ENCODE measurements at places on chromosomes 7 and 10.

GRCh38 chr10:26626066-26626465, 71.4 kb upstream of the PDSS1 start:
- no peak for DNase-seq

DNA sequence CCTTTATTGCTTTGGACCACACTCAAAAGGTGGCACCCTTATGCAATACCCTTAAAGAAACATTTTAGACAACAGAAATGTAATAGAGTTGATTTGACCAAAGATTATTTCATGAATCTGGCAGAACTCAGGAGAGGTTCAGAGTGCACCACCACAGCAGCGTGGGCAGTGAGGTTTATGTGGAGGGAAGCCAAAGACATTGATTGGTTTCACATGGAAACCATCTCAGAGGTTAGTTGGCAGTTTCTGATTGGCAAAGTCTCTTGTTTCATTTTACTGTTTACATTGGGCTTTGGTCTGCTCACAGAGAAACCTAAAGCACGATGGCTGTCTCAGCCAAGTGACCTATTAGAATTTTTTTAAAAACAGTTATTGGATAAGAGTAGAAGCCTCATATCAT, 101.3 kb downstream of the SDHAF3 start:
- DNase-seq = no peak

- DNase-seq = no peak
Observed at GRCh38 chr7:17153536-17153935, 144.9 kb upstream of the AHR start.

DNA sequence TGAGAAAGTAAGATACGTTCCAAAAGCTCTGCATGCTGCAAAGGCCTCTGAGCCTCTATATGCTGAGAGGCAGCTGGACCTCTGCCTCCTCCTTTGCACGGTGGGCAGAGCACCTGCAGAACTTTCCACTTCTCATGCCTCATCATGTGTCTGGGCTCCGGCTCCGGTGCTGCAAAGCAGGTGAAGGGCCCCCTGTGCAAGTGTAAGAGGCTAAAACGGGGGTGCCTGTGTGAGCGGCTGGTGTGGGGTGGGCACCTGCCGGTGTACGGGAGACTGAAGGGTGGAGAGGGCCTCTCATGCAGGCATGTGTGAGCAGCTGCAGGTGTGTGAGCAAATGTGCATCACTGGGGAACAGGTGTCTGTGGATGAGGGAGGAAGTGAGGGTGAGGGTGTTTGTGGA, 121.0 kb downstream of the KCNMA1 start:
- no peak for DNase-seq

DNA sequence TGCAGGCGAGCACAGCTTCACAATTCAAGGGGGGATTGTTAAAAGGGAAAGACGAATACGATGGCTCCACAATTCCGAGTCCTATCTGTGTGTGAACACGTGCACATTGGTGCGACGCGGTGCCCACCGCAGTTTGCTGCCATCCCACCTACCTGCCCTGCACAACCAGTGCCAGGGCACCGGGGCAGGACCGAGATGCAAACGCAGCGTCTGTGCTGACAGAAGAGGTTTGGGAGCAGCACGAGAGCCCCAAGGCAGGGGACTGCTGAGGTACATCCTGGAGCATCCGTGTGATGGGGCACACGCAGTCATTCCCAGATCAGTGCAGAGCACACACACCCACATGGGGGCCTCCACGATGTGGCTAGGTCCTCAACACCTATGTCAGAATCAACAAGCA, 221.3 kb downstream of the DNAJB6 start:
- DNase-seq = no peak

GRCh38 chr7:158829021-158829341, 328 bp downstream of the ESYT2 start:
- no peak for DNase-seq

- DNase-seq = no peak
Observed at GRCh38 chr7:139029353-139029752, 6.5 kb downstream of the ZC3HAV1L start.

- no peak for DNase-seq
Observed at GRCh38 chr7:112140600-112140999, 65.6 kb downstream of the DOCK4 start.

GRCh38 chr7:150340875-150341262, 560 bp downstream of the RARRES2 start:
- DNase-seq = no peak

- no peak for DNase-seq
Observed at GRCh38 chr10:130222381-130222780, 86.2 kb downstream of the GLRX3 start.

- DNase-seq = no peak
Observed at GRCh38 chr7:158237672-158238335, 349.8 kb downstream of the PTPRN2 start.

DNA sequence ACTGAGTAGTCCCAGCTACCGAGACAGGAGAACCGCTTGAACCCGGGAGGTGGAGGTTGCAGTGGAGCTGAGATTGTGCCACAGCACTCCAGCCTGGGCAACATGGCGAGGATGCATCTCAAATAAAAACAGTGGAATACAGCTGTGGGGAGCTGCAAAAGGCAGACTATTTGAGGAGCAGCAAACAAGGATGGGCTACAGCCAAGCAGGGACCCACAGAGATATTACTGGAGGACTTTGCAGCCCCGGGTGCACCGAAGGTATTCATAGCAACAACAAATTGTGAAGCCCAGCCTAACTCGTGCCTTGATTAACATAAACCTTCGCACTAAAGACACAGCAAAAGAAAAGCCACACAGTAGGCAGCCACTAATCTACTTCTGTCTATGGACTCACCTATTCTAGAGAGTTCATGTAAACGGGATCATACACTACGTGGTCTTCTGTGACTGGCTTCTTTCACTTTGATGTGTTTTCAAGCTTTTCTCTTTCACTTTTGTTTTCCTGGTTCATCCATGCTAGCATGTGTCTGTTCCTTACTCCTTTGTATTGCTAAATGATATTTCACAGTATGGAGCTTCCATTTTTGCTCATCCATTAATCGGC, 34.0 kb downstream of the PODXL start:
- DNase-seq = no peak

- DNase-seq = no peak
Observed at GRCh38 chr7:18179093-18179492, 151.4 kb upstream of the PRPS1L1 start.

GRCh38 chr10:86393362-86393761, 26.8 kb upstream of the GRID1 start:
- DNase-seq = no peak

DNA sequence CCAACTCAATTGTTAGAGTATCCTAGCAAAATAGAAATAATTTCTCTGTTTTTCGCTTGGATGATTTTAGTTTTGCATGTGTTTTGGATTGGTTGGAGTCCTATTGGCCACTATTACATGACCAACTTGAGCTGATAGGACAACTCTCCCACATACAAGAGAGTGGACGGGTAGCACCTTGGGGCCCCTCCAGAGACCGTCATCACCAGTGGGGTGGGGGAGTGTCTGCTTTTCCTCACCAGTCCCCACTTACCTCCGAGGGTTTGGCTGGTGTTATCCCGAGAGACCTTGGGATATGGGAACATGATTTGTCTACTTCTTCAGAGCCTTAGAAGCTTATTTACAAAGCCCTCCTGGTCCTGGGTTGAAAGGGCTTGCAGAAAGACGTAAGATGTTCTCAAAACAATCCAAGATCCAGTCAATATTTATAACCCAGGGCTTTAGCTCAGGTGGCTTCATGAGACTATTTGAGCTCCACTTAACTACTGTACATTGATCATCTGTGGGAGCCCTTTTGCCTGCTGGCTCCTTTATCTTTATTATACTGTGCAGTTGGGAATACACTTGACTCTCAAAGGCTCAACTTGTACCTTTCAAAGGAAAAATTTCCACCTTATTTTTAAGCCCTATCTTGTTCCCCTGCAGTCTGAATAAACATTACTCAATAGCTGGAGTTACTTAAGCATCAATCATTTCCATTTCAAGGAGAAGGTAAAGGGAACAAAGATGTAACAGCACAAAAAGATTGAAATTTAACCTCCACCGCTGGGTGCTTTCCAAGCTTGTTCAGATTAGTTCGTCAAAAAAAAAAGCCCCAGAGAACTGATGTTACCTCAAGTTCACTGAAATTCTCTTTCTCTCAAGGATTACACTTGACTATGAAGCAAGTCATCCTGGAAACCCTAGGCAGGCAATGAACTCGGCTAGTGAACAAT, 119.7 kb downstream of the WDR11 start:
- DNase-seq = no peak

DNA sequence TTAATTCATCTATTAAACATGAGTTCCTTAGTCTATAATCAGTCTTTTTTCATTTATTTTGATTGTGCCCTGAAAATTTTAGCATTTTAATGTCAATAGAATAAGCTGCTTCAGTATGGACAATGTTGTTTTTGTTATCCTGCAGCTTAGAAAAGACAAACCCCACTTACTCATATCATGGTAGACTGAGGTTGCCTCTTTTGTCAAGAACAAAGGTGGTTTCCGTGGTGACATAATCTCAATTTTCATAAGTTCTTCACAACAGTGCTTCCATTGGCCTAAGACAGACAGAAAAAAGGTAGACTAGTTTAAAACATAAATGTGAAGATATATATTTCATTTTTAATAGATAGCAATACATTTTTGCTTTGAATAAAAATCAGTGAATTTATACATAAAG, 69.1 kb downstream of the RTKN2 start:
- DNase-seq = no peak

DNA sequence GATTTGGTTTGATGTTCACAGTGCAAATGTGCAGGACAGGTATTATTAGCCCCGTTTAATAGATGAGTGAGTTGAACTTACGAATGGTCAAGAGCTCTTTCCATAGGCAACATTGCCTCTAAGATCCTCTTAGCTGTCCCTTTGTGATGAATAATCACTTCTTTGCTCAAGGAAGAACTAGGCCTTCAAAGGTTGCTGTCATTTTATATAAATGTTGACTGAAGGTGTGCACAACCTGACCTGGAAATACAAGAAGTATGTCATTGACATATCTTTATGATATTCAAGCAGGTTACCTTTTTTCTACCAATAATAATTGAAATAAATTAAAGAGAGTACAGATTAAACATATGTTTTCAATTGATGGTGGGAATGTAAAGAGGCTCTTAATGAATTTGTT, 48.5 kb upstream of the GLCCI1 start:
- DNase-seq = no peak

DNA sequence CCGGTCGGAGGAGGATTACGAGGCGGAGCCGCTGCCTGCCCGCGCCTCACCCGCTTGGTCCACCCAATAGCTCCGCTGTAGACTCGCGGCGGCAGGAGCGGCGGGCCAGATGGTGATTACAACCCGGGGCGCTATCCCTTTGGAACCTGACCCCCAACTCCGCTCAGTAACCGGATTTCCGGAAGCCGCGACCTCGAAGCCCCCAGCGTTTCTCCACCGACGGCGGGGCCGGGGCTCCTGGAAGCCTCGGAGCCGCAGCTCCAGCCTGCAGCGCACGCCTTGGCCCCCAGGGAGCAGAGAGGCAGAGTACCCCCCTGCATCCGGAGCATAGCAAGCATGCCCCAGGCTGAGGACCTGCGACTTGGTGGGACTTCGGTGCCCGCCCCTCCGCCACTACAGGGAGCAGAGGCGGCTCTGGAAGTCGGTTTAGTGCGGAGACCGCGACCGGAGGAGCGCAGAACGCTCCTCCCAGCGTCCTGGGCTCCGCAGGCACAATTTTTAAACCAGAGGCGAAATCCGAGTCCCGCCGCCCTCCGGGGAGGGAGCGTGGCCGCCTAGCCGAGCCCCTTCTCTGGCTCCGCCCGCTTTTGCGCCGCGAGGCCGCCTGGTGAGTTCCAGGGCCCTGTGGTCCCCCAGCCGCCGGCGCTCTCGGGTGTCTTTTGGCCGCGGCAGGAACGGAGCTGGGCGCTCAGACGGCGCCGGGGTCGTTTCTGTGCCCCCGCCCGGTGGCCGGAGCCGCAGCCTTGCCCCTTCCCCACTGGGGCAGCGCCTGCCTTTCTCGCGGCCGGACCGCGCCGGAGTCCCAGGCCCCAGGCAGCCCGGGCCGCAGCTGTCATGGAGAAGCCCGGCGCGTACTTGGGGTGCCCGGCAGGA, 28.2 kb upstream of the BMS1 start:
- no peak for DNase-seq

DNA sequence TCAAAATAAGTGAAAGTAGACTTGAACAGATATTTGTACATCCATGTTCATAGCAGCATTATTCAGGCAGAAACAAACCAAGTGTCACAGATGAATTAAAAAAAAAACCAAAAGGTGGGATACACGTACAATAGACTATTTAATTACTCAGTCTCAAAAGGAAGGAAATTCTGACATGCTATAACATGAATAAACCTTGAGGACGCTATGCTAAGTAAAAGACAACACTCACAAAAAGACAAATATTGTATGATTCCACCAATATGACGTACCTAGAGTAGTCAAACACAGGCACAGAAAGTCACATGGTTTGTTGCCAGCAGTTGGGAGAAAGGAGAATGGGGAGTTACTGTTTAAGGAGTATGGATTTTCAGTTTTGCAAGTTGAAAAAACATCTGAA, 18.0 kb upstream of the CFAP70 start:
- DNase-seq = no peak

DNA sequence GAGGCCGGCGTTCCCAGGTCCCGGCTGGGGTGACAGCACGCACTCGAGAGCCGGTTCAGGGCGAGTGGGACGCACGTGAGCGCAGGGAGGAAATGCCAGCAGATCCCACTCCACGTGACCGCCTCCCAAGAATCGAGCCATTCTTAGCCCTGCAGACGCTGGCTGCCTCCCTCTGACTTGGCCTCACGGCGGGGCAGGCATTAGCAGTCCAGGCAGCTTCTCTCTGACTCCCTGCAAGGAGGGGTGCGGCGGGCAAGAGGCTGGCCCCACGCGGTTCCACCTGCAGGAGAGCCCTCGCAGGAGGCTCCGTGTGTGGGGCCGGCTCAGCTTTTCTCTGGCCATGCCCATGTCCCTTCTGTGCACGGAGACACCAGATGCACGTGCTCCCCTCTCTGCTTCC, 10.1 kb downstream of the GPR146 start:
- no peak for DNase-seq

DNA sequence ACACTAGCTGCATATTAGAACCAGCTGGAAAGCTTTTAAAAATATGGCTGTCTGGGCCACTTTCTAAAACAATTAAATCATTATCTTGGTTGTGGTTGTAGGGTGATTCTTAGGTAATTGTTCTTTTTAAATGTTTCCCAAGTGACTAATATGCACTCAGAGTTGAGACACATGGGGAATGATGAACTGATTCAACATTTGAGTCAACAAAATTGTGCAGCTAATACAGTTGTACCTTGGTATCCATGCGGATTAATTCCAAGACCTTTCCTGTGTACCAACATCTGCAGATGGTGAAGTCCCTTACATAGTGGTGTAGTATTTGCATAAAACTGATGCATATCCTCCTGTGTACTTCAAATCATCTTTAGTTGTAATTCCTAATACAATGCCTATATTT, 242.2 kb downstream of the ATRNL1 start:
- DNase-seq = no peak

GRCh38 chr10:106181501-106181900, 983.0 kb downstream of the SORCS1 start:
- DNase-seq = no peak

- no peak for DNase-seq
Observed at GRCh38 chr10:79357180-79357579, 9.9 kb downstream of the PPIF start.

- DNase-seq = no peak
Observed at GRCh38 chr10:130655313-130656186, 519.4 kb downstream of the GLRX3 start.

Measured in stimulated activated CD4-positive, alpha-beta T cell treated with anti-CD3 and anti-CD28 coated beads, TNF-alpha, amount 100 ng/mL, for 4 hours (primary cell).